T-helper 9 cell (primary cell): ENCODE measurements at places on chromosomes 12 and 14.
A peak's percentile ranks its signal among the peaks of the same experiment; 100 is the strongest.

- no peak for DNase-seq
Measured at GRCh38 chr12:127260531-127260930, 1006.4 kb upstream of the TMEM132C start.

DNA sequence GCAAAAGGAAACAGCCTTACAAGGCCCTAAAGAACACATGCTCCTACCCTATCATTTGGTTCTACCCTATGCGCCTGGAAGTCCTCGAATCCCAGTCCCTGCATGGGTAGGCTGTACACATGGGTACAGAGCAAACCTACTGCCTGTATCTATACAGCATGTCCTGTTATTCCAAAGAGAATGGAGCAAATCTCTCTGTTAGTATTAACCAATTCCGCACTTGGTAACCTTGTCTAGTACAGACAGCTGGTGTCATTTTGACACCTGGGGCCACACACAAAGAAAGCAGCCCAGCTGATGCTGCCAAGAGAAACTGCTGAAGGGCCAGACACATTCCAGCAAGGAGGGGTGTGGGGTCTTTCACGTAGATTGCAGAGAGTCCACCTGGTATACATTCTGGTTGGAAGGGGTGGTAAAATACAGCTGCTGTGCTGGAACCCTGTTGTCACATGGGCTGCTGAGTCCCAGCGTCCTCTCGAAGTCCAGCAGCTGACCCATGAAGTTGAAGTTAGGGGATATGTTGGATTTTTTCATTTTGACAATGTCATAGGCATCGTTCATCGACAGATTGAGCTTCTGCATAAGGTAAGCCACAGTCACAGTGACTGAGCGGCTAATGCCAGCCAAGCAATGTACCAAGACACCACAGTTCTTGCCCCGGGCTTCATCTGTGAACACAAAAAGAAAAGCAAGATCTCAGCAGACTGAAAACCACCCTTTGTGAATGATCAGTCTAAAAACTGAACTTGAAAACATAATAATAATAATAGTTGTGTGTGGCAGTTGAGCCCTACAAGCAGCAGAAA, 3.2 kb downstream of the DUSP6 start:
- DNase-seq: no peak

GRCh38 chr12:43988838-43989560, 153.1 kb downstream of the TMEM117 start:
- DNase-seq: no peak

- DNase-seq: no peak
Measured at GRCh38 chr12:2609020-2609419, 185.8 kb upstream of the FKBP4 start.

DNA sequence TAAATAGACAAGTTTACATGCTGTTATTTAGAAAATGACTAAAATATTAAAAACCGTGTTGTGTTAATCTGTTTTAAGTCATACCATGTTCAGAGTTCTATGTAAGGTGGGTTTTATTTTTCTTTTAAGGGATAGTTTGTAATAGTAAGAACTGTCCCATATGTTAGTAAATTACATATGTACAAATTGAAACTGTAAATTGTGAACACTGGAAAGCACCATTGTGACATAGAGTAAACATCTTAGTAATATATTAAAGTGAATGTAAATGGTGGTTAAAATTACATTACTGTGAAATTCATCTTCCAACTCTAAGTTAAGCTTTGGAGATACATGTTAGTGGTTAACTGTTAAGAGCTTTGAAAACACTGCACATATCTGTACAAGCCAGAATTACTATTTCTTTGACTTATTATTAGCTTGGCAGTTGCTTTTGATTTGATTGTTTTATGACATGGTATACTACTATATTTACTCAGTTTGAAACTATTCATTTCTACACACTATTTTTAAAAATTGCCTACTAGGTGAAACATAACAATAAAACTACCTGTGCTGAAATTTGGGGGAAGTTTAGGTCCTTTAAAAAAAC, 27.4 kb upstream of the DIP2B start:
- DNase-seq: no peak

DNA sequence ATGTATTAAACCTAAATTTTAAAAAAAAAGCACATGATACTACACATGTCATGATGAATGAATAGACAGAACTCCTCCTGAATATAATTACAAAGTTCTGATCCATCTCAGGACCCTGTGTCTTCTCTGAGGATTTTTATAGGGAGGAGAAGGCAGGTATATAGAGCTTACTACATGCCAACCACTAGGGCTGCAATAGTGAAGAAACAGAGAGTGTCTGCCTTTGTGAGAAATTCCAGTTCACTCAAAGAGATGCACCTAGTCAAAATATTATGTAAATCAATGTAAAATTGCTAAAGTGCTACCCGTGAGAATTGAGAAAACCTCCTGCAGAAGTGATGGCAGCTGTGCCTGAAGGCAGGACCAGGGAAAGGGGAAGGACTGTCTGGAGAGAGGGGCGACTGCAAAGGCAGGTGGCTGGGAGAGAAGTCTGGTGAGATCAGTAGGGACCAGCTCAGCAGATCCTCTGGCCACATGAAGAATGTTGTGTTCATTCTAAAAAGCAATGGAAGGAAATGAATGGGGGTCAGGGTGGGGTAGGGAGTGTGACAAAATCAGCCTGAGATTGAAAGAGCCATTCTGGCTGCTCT, 15.1 kb downstream of the ABHD4 start:
- DNase-seq: no peak

GRCh38 chr14:91861091-91861490, 6.2 kb downstream of the TC2N start:
- no peak for DNase-seq

- DNase-seq: no peak
Measured at GRCh38 chr12:109256011-109256410, 53.1 kb downstream of the FOXN4 start.

DNA sequence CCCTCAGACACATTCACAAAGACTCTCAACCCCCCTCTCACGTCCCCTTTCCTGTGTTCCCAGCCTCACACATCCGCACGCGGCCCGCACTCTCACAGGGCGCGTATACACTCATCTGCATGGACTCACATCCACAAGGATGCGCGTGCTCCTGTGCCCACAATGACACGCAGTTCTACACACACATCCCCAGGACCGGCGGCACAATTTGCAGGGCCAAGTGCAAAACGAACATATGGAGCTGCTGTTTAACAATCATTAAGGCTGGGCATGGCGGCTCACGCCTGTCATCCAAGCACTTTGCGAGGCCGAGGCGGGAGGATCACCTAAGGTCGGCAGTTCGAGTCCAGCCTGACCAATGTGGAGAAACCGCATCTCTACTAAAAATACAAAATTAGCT, 36.4 kb upstream of the EML1 start:
- DNase-seq: no peak

DNA sequence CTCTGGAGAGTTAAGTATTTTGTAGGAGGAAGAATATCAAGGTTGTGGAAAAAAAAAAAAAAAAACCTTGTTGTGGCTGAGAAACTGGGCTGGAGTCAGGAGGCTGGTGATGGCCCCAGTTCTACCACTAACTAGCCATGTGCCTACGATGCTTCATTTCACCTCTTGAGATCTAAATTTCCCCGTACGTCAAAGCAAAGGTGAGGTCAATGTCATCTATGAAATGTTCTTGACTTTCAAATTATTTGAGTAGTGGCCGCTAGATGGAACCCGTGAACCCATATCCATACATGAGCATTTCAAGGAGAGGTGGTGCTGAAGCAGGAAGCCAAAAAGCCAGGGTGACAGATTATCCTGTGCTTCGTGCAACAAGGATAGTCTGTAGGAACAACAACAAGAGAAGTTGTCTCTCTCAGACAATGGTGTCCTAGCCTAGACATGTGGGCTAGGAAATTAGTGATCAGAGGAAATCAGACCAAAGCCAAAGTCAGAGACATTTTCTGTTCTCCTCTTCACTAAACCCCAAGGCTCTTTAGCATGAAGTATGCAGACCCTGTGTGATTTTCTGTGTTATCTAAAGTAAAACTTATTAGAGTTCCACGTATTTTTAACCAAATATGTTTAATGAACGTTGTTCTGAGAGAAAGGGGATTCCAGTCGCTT, 95.5 kb upstream of the ETV6 start:
- DNase-seq: peak; percentile 19

- no peak for DNase-seq
Measured at GRCh38 chr12:522692-523378, 63.1 kb downstream of the B4GALNT3 start.
